Hematopoietic multipotent progenitor cell treated with erythropoietin and hydrocortisone succinate and interleukin-3 and kit ligand, for 15 days (in vitro differentiated cells): ENCODE measurements at places on chromosomes 7 and 10.
A peak's percentile ranks its signal among the peaks of the same experiment; 100 is the strongest.

DNA sequence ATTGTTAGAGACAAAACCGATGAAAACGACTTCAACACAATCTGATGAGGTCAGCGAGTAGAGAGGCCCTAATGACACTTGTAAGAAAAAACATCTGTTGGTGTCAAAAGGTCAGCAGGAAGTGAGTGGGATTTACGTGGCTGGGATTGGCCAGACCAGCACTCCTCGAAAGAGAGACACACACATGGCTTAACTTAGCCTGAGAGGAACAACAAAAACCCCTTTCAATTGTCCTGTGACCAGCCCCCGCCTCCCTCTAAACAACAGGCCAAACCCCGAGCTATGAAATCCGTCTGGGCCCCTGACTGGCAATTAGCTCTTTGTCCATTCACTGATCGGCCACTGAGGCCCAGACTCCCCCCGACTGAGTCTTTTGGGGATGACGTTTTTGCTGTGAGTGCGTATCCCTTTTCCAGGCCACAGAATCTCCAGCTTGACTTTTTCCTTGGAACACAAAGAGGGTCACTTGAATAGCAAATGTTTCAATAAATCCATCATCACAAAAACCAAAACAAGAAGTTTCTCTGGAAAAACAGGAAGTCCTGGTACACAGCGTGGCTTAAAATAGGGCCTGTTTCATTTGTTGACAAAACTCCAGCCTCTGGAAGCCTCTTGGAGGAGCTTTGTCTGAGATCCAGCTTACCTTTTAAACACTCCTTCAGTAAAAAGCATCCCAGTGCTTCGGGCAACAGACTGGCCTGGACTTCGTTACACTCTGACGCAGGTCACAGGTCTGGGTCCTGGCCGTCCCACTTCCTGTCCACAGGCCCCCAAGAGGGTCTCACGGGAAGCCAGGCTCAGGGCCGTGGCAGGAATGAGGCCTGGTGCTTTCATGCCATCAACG, 103.0 kb downstream of the CTBP2 start:
- no peak for DNase-seq

- no peak for DNase-seq
Measured at GRCh38 chr10:15642095-15642494, 77.6 kb downstream of the ITGA8 start.

GRCh38 chr10:131174651-131175540, 136.6 kb downstream of the TCERG1L start:
- DNase-seq = no peak

GRCh38 chr10:44832595-44833390, 78.3 kb upstream of the TMEM72 start:
- DNase-seq = no peak

DNA sequence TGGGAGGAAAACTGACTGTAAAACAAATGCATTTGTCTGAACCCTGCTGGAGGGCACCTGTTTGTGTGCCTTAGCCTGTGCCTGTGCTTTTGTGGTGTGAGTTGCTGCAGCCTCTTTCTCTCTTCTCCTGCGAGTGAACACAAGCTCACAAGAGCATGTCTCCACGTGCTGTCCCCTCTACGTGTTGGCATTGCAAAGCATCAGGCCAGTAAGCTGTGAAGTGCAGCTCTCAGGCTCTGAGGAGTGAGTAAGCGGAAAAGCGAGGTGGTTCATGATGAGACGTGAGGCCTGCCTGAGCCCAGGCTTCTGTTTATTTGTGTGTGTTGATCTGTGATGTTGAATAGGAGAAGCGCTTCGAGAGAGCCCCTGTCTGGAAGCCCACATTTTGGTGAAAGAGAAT, 85.6 kb upstream of the PDCD4 start:
- DNase-seq = no peak

DNA sequence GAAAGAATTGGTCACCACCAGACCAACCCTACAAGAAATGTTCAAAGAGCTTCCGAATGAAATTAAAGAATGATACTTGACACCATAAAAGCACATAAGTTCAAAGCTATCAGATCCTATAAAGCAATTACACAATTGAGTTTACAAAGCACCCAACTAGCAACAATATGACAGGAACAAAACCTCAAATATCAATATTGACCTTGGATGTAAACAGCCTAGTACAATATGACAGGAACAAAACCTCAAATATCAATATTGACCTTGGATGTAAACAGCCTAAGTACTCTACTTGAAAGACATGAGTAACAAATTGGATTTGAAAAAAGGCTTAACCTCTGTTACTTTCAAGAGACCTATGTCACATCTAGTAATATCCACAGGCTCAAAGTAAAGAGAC, 1201.4 kb downstream of the XPNPEP1 start:
- DNase-seq = no peak

- no peak for DNase-seq
Measured at GRCh38 chr10:25498645-25499044, 323.8 kb downstream of the GPR158 start.

DNA sequence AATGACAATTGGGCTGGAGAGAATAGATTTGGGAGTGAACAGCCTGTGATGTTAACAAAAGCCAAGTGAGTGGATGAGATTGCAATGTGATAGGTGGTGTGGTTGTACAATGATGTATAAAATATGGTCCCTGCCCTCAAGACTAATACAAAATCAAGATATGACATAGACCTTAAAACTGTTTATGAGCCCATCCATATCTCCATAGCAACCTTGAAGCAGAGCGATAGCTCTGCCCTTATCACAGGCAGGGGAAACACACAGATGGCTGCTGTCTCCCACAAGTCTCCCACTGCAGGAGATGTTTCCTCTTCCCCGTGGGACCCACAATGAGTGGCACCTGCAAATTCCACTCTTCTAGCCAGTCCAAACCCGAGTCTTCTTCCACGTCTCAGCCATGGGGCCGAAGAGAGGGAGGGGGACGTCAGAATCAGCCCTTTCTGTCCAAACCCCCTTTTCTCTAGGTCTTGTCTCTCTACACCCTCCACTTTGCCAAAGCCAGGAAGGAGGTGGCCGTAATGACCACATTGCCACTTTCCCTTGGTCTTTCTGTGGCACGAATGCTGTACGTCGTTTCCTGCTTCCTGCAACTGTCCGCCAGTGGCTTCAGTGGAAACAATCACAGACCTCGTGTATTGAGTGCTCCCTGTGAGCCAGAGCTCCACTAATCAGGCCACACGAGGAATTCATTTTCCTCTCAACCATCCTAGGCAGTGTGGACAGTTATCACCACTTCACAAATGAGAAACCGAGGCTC, 7.5 kb upstream of the TBXAS1 start:
- no peak for DNase-seq

DNA sequence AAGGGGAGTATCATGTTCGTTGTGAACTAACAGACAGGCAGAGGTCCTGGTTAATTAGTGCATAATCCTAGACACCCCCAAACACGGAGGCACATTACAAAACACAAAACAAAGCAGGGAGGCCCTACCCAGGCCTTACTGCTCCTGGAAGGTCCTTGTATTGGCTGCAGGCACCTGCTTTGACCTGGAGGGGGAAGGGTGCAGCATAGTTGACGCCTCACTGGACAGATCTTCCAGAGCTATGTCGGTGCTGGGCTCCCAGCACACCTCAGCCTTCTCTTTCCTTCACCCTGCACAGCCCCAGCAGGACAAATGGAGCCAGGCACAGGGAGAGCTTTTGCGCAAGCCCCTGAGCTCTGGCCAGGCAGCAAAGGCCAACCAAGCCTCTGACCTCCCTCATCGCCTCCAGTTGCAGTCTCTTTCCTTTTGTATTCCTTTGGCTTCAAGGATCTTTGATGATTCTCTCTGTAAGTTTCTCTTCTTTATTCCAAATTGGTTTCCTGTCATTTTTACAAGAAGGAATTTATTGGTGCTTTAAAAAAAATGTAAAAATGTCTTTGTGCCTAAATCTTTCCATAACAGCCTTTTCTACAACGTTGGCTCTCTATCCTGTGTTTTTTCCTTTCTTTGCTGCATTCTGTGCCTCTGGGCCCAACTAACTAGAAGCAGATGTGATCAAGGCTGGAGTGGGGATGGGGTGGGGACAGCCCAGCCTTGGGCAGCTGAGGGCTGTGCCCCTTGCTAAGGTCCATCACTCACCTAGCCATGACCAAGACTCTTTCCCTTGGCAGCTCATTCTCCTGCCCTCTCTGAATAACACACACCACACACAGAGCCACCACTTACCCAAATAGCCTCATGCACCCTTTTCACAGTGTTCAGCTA, 317.1 kb upstream of the NPVF start:
- no peak for DNase-seq

DNA sequence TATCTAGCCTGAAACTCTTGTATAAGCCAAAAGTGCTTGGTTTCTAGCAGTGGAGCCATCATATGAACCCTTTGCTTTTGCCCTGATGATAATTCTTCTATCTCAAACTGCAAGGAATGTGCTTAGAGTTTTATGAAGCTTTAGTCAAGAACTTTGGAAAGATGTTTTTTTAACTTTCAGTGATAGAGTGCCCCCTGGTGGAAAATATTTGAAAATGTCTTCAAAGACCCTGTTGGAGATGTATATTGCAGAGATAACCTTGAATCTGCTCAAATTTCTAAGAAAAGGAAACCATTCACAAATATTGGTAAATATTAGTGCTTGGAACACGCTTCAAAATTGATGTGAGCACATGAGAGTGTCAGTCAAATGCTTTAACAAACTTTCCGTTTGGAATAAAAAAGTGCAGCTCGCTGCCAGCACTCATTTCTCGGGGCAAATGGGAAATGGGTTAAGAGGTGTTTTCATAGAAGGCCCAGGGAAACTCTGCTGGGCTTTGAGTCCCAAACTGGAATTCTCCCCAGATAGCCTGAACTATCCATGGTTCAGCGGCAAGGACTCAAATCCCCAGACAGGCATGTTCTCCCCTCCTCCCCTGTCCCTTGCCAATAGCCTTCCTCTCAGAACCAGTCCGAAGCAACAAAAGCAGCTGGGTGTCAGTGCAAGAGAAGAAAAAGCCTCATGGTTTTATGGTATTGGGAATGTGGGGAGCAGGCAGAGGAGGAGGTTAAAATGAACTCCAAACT, 129.3 kb downstream of the MYOF start:
- peak; percentile 55 for DNase-seq

DNA sequence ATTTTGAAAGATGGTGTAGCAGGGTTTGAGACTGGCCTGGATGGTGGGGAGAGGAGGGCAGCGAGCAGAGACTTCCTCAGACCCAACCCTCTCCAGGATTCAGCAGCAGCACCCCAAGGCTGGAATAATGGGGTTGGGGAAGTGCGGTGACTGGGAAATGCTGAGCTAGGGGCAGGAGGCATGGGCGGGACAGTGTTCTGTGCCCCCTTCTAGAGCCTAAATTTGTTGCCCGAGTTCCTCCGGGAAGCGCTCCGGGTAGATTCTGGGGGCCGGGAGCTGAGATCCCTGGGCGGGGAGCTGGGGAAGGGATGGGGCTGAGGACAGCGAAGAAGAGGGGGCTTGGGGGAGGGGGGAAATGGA, at the start of gene CHAT:
TSS of gene CHAT (plus strand) at position 156 of the 360 bp plus-strand sequence. CDS start at position 309, 153 bp downstream.
- no peak for DNase-seq

DNA sequence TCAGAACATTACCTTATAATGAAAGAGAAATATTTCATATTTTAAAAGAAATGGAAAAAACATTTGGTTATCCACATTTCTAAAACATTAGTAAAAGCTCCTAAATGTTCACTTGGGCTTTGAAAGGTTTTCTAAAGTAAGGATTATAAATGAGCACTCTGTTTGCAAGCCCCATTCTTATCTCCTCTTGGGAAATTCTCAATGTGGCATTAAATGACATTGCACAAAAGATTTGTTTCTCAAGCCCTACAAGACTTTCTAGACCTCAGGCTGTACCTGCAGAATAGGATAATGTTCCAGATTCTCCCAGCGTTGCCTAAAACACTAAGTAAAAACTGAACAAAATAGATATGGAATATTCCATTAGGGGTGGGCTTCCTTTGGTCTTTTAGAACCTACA, 658.0 kb upstream of the FOXK1 start:
- DNase-seq = no peak

DNA sequence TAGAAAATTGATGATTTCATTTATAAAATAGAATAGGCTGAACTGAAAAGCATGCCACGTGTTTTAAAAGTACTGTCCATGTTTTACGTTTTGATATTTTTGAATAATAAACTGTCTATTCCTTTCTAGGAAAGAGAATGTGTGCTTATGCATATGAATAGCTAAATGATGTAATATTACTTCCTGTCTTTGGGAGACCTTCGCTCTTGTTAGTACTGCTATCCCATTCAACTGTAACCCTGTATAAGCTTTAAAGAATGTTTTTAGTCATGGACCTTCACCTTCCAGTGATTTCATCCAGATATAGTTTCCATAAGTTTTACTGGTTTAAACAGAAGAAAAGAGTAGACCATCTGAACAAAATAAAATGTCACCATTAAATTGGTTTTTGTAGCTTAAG, 274.4 kb upstream of the SEMA3A start:
- DNase-seq = no peak

DNA sequence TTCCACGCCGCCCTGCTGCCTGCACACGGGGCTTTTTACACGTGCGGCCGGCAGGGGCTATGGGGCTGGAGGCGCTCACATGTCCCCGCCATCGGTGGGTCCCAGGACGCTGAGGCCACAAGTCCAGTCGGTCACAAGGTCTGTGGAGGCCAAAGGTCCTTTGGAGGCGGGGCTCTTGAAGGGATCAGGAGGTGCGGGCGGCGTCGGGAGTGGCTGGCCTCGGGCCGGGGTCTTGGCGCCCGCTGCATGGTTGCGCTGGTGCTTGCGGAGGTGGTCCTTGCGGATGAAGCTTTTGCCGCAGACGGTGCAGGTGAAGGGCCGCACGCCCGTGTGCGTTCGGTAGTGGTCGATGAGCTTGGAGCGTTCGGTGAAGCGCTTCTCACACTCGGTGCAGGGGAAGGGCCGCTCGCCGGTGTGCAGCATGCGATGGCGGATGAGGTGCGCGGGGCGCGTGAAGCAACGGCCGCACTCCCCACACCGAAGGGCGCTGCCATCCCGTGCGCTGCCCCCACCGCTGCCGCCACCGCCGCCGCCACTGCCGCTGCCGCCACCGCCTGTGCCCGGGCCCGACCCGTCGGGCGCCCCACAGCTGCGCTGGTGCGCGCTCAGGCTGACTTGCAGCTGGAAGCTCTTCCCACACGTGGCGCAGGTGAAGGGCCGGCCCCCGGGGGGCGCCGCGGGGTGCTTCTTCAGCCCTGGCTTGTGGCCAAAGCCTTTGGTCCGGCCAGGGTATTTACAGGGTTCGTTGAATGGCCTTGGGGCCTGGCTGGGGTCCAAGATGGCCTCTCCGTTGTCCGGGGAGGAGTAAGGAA, 13.7 kb upstream of the ZNF777 start:
- DNase-seq = no peak

GRCh38 chr10:99709480-99710229, 22.3 kb downstream of the COX15 start:
- DNase-seq = peak; percentile 33

DNA sequence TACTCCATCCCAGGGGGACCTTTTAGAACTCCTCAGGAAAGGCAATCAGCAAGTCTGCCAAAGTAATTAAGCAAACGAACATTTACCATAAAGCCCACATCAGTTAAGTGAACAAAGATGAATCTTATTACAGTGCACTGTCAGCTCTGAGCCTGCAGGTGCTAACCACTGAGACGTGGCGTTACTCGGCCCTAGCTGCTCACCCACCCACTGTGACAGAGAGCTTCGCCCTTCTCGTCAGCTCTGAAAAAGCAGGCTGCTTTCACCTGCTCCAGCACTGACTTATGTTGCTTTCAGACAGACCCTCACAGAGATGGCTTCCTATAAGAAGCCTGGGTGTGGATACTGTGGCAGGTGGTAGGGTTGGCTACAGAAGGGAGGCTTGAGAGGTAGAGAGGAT, 57.7 kb upstream of the KCNIP2 start:
- no peak for DNase-seq
